ENCODE measurements at places on chromosomes 11 and 22.

DNA sequence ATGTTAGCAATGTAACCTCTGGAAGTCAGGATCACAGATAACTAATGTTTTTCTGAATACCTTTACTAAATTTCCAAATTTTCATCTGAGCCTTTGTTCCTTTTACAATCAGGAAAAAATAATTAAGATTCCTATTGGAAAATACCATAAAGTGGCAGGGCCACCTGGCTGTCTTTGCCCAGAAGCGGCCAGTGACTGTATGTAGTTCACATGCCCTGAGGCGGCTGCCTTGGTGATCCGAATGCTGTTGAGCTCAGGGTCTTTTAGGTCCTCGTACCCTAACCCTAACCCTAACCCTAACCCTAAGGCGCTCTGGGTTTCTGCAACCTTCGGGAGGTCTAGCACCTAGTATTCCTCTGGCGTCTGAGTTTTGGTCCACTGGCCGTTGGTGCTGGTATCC lies 8.5 kb upstream of the ARFGAP3 start:
- no peak for DNase-seq

GRCh38 chr22:31090217-31091085 lies 9.3 kb downstream of the SMTN start:
- DNase-seq = no peak

DNA sequence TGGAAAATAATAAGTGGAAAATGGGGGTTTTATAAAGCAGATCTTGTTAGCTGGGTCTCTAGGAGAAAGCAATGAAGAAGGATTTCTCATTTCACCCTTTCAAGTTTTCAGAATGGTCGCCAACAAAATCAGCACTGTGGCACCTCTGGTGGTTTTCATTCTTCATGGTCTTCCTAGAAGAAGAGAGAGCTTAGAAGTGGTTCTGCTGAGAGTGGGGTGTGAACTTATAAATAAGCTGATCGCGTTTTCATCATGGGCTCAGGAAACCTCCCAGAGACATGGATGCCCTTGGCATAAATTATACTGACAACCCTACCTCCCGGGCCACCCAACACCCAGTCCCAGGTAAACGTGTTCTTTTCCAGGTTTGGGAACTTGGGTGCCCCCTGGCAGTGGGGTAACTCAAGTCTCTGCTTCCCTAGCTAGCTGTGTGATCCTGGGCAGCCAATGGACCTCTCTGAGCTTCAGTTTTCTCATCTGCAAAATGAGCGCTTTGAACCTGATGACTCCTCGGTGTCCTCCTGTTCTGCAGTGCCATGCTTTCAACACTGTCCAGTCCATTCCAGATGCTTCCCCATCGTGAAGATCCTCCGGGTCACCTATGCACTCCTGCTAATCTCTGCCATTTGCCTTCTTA lies 72.6 kb upstream of the GRAMD1B start:
- DNase-seq = no peak

- no peak for DNase-seq
Measured at GRCh38 chr22:49803134-49803533, 24.5 kb downstream of the BRD1 start.

GRCh38 chr22:38034884-38035529 lies 22.2 kb upstream of the PICK1 start:
- DNase-seq = no peak

GRCh38 chr11:7688238-7688826 lies 15.0 kb upstream of the CYB5R2 start:
- DNase-seq = no peak

DNA sequence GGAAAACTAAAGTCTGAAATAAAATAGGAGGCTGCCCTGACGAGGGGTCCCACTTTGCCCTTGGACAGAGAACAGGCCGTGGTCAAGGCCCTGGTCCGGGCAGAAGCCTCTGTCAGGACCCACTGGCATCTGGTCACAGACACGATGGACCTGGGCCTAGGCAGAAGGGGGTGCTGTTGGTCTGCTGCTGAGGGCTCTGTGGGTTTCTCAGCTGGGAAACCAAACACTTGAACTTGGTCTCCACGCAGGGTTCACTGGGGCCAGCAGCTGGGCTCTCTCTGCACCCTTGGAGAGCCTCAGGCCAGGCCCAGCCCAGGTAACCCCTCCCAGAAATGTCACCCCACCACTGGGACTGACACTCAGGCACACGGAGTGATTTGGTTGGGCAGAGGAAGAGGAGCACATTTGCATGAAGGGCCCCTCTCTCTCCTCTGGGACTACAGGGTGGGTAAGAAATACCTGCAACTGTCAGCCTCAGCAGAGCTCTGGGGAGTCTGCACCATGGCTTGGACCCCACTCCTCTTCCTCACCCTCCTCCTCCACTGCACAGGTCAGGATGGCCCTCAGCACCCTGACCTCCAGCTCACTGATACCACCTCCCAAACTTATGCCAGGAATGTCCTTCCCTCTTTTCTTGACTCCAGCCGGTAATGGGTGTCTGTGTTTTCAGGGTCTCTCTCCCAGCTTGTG lies 48.1 kb upstream of the TOP3B start:
- DNase-seq = no peak

DNA sequence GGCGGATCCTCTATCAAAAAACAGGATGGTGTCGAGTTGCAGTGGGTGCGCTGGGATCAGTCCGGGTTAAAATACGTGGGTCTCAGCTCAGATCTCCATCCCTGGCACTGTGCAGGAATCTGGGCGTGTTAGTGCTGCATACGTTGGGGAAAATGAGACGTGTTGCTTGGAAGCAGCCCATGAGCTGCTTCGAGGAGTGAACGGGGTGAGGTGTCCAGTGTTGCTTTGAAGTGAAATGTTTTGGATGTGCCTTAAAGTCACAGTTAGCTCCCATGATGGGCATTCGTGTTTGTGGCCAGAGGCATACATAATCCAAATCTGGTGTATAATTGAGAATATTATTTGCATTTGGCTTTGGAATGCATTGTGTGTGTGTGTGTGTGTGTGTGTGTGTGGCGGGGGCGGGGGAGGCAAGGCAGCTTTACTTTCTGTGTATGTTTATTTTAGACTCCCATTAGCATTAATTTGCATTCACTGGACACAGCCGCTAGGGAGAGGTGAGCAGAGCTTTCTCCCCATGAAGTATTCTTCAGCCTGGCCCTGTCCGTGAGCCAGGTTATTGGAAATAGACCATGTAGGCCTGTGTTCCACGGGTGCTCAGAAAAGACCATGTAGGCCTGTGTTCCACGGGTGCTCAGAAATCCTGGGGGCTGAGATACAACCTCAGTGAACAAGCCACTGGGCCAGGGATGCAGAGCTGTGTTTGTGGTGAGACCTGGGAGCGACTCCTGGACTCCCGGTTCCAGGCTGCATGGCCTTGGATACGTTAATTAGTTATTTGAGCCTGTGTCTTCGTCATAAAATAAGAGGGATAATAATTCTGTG lies 134.6 kb downstream of the ST3GAL4 start:
- DNase-seq = no peak

DNA sequence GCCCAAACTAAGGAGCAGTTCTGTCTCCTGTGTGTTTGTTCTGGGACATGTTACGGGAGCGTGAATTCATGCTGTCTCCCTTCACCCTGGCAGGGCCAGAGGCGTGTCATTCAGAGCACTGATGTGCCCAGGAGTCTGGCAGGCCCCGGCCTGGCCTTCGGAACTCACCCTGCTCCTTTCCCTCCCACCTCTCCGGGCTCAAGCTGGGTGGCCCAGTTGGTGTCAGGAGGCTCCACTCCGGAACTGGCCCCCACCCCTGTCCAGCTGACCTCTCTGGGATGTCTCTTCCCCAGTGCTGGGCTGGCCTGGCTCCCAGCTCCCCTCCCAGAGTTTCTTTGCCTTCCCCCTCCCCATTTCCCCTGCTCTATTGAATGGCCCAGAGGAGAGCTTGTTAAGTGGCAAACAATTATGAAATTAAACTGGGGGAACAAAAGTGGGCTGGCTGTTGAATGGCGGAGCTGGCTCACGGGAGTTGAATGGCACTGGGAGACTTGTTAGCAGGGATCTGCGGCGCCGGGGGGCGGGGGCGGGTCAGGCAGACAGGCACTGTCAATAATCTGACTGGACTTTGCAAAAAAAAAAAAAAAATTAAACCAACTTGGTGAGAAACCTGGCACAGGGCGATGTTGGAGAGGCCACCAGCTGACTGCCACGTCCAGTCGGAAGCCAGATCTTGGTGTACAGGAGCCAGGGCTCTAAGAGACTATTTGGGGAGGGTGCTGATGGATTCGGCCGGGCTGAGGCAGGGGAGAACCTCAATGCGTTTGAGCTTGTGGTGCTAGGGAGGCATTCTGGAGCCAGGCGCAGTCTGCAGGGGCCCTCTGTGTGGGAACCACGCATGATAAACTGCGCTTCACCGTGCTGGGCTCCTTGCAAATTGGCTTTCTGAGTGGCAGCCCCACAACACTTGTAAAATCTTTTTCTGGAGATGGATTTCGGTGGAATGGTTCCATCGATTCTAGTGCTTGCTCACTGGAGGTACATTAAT lies 1.3 kb downstream of the MPPED1 start:
- no peak for DNase-seq

DNA sequence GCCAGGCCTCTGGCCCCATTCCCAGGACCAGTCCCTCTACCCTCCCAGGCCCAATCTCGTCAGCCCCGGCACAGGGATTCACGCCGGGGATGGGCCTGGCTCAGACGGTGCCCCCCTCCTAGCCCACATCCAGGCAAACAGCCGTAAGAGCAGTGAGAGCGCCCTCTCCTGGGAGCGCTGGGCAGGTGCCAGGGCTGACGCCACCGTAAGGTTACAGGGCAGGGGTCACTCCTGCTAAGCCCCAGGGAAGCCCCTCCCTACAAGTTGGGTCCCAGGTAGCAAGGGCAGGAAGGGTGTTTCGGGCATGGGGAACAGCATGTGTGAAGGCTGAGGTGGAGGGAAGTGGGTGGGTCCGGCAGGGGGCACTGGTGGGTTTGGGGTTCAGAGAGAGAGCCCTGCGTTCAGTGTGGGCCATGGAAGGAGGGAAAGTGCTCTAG lies 19.2 kb upstream of the PPARA start:
- no peak for DNase-seq

- no peak for DNase-seq
Measured at GRCh38 chr11:33735271-33736147, 714 bp downstream of the CD59 start.

DNA sequence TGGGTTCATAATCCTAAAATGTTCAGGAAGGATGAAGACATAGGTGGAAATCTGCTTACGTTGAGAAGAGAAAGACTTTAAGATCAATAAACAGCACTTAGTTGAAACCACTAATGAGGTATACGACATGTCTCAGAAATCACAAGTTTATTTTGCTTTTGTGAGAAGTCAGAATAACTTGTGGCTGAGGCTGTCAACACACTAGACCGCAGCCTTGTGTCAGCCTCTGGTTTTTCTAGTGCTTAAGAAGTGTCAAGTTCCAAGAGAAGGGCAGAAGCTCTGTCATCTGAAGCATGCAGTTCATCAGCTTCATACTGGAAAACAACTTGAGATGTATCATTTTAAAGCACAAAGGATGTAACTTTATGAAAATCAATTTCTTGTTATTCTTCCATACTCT lies 420.9 kb downstream of the METTL15 start:
- DNase-seq = peak; percentile 59

All from fibroblast of skin of left biceps (primary cell).